Hematopoietic multipotent progenitor cell treated with erythropoietin and hydrocortisone succinate and interleukin-3 and kit ligand, for 15 days (in vitro differentiated cells): ENCODE measurements at places on chromosomes 2 and 18.

DNA sequence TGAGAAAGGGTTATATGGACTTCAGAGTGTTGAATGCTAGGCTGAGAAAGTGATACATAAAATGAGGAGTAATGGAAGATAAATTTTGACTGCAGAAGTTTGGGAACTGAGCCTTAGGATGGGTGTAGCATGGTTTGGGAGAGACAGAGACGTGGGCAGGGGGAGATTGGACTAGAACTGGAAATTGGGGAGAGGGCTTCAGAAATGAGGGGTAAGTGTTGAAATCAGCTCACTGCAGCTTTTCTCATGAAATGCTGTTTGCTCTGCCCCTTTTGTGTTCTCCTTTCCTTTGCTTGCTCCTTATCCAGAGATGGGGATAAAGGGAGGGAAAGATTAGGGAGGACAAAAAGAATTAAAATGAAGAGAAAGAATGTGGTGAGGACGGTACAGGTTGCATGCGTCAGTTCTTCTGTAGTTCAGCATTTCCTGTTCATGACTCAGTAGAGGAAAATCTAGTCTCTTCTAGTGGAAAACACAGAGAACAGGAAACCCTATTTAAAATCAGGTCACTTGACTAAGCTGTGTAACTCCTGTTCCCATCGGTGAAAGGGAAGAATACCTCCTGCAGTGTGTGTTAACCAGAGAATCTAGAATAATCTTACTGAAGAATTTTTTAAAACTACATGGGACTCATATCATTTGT, 105.6 kb downstream of the CRIM1 start:
- DNase-seq: no peak

GRCh38 chr18:64115881-64116280, 33.0 kb downstream of the LINC00305 start:
- DNase-seq: no peak

DNA sequence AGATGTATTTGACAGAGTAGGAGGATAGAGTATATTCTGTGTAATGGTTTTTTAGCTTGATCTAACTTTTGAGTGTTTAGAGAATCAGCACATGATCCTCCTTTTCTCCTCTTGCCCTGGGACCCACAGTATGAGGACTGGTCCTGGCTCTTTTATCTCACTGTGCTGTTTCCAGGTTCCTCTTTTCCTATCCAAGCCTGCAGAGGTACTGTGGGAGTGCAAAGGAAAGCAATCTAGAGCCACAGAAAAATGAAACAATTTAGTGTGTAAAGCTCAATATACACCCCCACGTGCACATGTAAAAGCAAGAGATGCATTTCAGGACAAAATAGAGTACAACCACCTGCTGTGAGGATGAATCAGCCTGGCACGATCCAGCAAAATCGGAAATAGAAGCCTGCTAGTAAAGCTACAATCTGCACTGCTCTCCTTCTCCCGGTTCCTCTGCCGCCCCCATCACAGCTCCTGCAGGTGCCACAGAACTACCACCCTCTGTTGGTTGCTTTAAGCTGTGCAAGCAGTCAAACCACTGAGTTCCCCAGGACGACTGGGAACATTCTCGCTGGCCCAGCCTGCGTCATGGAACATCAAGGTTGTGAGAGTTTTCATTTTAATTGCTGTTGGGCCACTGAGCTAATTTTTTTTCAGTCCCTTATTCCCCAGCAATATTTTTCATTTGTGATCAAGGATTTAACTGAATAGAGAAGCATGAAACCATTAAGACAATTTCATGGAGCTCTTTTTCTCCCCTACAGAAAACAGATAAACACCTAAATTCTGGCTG, 47.8 kb upstream of the MAPRE3 start:
- no peak for DNase-seq

DNA sequence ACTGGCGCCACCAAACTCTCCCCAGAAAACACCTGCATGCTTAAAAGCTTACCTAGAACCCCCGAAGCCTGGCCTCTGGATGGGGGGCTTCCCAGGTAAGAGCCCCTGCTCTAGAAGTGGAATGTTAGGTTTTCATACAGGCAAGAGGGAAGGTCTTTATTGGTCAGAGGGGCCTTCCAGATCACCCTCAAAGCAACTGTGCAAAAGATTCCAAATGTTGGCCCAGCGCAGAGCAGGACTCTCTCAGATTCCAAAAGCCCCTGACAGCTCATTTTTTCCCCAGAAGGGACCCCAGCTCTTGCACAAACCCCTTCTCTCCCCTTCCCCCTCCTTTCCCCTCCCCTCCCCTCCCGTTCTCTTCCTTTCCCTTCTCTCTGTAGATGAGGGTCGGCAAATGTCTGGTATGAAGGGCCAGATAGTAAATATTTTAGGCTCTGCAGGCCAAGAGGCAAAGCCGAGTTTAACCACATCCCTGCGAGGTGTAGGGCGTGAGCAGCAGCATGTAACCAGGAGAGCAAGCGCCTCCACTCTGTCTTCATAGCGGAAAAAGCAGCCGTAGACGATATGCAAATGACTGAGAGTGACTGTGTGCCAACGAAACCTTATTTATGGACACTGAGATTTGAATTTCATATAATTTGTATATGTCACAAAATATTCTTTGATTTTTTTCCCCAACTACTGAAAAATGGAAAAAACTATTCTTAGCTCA, 116.9 kb downstream of the SMAD7 start:
- DNase-seq: no peak

DNA sequence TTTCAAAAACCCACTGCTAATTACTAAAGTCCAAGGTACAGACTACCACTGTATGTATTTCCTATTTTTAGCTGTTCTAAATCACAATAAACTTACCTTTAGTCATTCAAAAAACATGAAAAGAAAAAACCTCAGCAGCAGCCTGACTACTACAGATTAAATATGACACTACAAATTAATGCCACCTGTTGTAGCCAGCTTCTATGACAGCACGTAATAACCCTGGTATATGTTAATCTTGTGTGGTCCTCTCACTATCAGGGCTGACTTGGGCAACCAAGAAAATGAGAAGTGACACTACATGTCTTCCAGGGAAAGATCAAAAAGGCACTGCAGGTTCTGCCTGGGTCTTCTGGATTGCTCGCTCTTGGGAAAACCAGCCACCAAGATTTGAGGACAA, 90.6 kb upstream of the FAM124B start:
- DNase-seq: no peak
